ENCODE measurements at places on chromosomes 6 and 20.

DNA sequence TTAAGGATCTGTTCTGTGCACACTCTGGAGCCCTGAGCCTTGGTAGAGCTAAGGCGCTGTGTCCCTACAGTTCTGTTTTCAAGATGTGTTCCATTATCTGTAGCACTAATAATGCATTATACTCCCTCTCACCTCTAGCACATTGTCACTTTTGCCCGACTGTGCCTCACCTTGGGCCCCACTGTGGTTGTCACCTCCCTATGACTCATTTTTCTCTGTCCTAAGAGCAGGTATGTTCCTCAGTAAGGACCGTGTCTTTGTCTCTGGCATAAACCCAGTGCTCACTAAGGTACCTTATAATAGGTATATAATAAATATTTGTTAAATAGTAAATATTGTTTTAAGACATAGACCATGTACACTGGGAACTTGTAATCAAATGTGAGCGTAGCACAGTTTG, 942.5 kb upstream of the CITED2 start:
- no peak for DNase-seq

DNA sequence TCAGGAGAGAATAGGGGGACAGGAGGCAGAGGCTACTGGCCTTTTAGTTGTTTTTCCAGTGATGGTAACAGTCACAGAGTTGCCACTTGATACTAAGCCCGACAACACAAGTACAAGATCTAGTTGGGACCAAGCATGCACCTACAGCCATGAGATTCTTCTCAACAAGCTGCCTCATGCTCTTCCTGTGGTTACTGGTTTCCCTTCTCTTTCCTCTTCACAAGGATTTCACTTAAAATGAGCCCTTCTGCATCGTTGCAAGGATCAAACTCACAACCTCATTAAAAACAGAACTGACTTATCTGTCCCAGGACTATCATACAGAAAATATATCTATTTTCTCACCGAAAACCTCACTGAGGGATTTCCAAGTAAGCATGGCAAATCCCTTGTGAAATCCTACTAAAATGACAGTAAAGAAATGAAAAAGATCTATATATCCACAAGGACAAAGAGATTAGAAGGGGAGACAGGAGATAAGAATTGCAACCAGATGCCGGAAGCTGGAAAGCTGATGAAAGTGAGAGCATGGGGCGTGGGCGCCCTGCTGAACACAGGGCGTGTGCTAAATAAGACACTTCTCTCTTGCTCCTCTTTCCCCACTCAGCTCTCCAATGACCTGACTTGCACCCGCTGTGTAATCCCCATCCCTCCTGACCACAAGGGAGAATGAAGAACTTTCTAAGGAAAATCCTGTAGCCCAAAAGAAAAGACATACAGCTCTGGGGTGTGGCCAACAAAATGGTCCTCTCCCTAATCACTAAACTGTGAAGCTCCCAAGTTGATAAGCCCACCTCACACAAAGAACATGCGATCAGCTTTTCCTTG, 13.4 kb downstream of the MTFR2 start:
- no peak for DNase-seq

- no peak for DNase-seq
Observed at GRCh38 chr6:150589852-150590251, 9.8 kb upstream of the PLEKHG1 start.

- DNase-seq: no peak
Observed at GRCh38 chr6:52435345-52435744, 15.2 kb downstream of the EFHC1 start.

DNA sequence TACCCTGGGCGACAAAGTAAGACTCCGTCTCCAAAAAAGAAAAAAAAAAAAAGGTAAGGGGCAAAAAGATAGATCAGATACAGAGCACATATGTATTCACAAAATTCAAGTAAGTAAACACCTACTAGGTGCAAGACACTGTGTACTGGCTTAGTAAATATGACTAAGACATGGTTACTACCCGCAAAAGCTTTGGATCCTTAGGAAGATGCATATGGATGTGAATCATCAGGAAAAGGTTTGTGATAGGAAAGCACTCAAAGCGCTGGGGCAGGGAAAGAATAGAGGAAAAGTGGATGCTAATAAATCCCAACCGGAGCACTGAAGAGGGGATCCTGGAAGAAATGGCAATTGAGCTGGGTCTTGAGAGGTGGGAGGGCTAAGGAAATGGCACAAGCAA, 118.8 kb upstream of the FAM184A start:
- no peak for DNase-seq

DNA sequence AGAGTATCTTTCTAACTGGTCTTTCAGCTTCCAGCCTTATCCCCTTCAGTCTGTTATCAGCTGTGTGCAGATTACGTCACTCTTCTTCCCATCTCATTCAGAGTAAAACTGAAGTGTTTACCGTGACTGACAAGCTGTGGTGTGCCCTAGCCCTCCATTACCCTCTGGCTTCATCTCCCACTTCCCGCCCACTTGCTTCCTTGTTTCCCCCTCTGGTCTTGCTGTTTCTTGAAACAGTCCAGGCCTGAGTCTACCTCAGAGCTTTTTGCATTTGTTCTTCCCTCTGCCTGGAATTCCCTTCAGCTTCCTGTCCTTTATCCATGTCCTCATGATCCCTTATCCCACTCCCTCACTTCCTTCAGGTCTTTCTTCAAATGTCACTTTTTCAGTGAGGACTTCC, 66.9 kb downstream of the CARMIL1 start:
- DNase-seq: no peak
